GM19239 (cell line): ENCODE measurements at places on chromosomes 5 and 9.

DNA sequence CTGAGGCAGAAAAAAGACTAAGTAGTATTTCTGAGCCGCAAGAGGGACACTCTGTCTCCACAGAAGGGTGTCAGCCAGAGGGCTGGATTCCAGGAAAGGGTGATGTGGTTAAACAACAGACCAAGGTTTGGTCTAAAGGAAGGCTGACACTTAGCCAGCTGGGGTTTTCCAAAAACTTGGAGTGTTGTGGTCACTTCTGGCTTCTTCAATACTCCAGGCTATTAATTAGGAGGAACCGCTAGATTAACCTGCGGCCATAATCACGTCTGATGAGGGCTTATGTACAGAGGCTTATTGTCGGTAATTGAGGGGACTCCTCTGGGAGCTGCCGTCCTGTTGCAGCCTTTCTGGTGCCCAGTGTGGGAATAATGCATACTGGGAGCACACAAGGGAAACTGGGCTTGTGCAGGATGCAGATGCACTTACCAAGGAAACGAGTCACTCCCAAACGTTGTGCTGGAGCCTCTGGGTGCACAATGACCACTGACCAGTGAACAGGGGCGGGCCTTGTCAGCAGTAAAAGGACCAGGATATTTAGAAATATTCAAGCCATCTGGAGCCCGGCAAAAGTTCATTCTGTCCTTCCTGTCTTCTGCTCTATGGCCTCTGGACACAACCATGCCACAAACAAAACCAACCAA, 70.2 kb upstream of the TUT7 start:
- no peak for DNase-seq

GRCh38 chr5:163861670-163862069, 356.3 kb downstream of the MAT2B start:
- no peak for DNase-seq

GRCh38 chr5:133967698-133968203, 674 bp downstream of the C5orf15 start:
- DNase-seq = no peak

- DNase-seq = no peak
Observed at GRCh38 chr5:10069637-10070313, 179.9 kb downstream of the ATPSCKMT start.

DNA sequence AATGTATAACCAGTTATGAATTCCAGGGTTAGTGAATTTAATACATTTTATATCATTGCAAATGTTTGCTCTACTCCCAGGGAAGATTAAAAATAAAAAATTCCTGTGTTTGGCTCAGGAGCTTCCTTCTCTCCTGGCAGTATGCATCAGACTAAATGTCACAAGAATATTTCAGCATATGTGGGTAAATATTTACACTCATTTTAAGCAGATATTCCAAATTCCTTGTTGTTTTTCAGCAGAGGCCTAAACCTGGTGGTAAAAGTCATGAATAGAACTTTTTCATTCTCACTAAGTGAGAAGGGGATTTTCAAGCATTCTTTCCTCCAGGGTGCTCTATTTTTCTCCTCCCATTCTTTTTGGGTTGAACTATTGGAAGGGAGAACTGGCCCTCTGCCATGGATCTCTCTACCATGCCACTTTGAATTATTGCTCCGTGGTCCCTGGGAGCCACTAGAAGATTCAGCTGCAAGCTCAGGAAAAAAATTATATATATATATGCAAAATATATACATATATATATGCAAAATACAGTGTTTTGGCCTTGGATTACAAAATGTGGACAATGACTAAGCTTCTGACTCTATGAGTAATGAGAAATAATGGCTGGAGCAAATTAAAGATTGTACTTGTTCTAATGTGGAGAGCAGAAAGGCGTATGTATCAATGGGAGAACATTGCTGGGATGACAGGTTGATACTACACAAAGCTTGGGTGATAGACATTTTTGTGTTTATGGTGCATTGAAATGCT, 180.6 kb upstream of the PAPPA start:
- DNase-seq = no peak

GRCh38 chr5:95743232-95743631, 12.1 kb downstream of the RHOBTB3 start:
- no peak for DNase-seq

DNA sequence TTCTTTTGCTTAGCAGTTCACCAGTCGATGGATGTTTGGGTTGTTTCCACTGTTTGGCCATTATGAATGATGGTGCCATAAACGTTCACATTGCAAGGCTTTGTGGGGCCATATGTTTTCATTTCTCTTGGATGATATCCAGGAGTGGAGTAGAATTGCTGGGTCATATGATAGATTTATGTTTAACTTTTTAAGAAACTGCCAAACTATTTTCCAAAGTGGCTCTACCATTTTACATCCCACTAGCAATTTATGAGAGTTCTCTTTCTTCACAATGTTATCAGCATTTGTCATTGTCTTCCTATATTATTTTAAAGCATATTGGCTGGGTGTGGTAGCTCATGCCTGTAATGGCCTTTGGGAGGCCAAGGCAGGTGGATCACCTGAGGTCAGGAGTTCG, 5.2 kb downstream of the GPR107 start:
- DNase-seq = no peak

GRCh38 chr9:129761901-129762369, 9.1 kb upstream of the PTGES start:
- no peak for DNase-seq

DNA sequence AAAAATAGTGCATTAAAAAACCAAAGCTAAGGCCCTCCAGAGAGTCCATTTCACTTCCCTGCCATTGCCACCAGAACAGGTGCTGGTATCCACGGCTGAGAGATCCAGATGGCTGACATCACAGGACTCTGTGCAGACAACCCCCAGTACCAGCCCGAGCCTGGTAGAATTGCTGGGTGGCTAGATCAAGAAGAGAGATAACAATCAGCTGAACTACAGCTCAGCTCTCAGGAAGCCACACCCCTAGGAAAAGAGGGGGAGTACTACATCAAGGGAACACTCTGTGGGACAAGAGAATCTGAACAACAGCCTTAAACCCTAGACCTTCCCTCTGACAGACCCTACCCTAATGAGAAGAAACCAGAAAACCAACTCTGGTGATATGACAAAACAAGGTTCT, 73.8 kb upstream of the SLIT3 start:
- DNase-seq = no peak

GRCh38 chr5:14977058-14977685, 105.6 kb upstream of the ANKH start:
- DNase-seq = no peak
